Fibroblast of skin of left biceps (primary cell): ENCODE measurements at places on chromosomes 11 and 22.

- no peak for DNase-seq
Observed at GRCh38 chr11:93655047-93655446, 6.4 kb upstream of the CEP295 start.

GRCh38 chr11:112504056-112504455 lies 243.4 kb upstream of the PLET1 start:
- DNase-seq = no peak

DNA sequence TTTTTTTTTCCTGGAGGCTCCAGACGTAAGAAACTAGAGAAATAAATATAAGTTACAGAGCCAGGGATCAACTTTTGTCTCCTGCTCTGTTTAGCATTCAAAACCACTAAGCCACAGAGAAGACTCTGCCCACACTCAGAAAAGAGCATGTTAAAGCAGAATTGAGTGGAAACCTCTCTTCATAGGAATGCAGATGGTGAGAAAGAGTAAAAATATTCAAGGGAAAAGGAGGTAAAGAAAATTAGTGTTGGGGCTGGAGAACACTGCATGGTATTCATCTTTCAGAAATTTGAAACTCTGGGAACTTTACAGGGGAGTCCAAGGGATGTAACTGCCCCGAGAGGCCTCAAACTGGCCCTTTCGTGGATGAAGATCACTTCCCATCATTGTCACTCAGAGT lies 65.1 kb downstream of the CLMP start:
- DNase-seq = peak; percentile 47

- DNase-seq = no peak
Observed at GRCh38 chr11:75602951-75603350, 40.9 kb downstream of the SERPINH1 start.

DNA sequence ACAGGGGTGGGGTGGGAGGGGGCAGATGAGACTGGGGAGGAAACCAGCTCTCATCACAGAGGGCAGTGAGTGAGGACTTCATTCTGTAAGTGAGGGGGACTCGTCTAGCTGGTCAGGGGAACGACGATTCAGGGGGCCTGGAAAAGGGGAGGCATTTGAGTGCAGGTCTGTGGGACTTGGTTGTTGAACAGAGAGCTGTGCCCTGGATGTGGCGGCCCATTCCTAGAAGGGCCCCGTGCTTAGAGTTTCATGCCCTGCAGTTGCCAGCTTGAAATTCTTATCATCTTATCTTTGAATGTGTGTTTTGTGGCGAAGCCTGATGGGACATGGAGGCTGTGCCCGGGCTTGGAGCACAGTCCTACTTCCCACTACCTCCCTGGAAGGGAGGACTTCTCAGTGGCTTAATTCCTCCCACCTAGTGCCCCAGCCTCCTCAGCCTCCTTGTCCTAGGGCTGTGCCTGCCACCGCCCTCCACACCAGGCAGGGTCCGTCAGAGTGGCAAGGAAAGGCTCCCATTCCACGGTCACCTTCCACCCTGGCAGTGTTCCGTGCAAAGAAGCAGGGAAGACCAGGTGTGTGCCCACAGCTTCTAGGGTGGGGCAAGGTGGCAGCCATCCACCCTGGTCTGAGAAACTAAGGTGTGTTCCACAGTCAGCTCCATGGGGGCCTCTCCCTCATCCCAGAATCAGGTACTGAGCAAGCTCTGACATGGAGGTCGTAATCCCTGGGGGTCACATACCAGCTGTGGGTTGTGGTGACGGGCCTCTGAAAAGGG lies 59.7 kb upstream of the LMO1 start:
- no peak for DNase-seq

DNA sequence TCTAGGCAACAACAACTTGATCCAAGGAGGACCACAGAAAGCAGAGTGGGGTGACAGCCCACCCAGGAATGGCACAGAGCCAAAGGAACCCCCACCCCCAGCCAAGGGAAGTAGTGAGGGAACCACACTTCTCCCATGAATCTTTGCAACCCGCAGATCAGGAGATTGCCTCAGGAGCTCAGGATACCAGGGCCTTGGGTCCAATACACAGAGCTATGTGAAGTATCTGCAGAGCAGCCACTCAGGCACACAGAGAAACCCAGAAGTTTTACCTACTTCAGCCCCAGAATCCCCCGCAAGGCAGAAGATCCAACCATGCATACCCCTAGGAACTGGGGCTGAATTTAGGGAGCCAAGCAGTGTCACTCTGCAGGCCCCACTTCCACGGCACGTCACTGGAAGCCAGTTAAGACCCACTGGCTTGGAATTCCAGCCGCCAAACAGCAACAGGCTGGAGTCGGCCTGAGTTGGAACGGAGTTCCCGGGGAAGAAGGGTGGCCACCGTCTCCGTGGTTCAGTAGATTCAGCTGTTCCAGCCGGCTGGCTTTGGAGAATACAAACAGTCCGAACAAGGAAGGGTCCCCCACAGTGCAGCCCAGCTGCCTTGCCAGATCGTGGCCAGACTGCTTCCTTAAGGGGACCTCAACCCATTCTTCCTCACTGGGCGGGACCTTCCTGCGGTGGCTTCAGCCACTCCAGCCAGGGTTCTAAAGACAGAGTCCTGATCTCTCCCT lies 174.1 kb downstream of the TTC28 start:
- no peak for DNase-seq

DNA sequence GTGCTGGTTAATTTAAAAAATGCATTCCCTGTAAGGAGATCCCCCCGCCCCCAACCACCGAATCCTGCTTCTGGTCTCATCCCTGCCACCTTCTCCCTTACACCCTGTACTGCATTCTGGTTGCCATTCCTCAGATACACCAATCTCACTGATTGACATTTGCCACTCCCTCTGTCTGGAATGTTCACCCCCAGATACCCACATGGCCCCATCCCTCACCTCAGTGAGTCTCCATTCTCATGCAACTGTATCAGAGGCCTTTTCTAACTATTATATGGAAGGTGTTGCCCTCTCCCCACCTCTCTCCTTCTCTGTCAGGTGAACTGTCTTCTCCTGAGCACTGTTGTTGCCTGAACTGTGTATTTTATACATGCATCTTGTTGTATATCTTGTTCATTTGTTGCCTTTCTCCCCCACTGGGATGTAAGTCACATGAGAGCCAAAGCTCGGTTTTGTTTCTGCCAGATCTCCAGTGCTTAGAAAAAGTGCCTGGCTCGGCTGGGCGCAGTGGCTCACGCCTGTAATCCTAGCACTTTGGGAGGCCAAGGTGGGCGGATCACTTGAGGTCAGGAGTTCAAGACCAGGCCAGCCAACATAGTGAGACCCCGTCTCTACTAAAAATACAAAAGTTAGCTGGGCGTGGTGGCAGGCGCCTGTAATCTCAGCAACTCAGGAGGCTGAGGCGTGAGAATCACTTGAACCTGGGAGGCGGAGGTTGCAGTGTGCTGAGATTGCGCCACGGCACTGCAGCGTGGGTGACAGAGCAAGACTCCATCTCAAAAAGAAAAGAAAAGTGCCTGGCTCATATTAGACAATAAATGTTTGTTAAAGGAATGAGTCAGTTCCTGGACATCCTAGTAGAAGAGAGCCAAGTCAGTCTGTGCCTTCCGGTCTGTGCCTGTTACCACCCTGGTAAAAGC lies 61.0 kb downstream of the TNRC6B start:
- no peak for DNase-seq

- no peak for DNase-seq
Observed at GRCh38 chr11:96459751-96460150, 69.9 kb downstream of the JRKL start.

DNA sequence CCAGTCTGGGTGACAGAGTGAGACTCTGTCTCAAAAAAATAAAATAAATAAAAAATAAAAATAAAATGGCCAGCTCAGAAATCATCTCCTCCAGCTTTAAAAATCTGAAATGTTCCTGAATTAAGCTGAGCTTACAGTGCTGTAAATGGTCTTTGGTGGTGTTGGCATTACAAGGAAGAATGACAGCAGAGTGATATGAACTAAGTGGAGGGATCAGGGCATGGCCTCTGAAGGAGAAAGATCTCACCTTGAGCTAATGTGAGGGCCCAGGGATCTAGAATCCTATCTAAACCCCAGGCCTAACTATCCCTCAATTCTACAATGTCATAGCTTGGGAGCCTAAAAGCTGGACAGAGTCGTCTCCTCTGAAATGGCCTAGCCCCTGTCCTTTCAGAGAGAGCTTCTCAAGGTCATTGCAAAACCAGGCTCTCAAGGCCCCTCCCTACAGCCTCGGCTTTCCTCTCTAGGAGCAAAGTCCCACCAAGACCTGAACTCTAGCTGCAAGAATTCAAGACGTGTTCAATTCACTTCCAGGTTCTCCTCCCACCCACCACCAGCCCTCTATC lies 345.4 kb downstream of the BUD13 start:
- DNase-seq = no peak

- no peak for DNase-seq
Observed at GRCh38 chr11:119729951-119730613, 1.1 kb upstream of the NECTIN1 start.

DNA sequence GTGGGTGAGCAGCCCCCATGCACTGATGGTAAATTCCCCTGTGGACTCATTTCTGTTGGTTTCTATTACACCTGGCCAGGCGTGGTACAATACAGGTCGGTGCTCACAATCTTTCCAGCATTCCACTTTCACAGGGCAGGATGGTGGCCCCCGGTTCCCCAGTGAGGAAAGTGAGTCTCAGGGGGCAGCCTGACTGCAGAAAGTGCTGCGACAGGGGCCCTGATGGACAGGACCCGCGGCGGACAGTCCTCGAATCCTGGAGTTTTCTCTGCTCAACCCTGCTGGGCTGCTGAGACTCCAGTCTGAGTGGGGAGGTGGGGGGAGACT lies 3.1 kb upstream of the PGGHG start:
- DNase-seq = no peak

GRCh38 chr11:117410238-117410637 lies 82.6 kb downstream of the CEP164 start:
- DNase-seq = no peak

DNA sequence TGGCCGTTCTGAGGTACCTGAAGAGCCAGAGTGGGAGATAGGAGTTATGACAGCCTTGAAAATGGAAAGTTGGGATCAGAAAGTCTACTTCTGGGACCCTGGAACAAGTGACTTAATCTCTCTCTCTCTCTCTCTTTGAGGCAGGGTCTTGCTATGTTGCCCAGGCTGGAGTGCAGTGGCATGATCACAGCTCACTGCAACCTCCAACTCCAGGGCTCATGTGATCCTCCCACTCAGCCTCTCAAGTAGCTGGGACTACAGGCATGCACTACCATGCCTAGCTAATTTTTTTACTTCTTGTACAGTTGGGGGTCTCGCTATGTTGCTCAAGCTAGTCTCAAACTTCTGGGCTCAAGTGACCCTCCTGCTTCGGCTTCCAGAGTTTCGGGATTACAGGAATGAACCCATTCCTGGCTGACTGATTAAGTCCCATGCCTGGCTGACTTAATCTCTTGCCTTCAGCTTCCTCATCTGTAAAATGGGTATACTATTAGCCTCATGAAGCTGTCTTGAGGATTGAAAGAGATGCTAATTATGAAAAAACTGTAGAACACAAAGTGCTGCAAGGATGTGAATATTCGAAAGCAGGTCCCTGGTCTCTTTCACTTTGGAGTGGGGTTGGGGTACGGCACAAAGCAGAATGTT lies 87.7 kb downstream of the UBASH3B start:
- no peak for DNase-seq

DNA sequence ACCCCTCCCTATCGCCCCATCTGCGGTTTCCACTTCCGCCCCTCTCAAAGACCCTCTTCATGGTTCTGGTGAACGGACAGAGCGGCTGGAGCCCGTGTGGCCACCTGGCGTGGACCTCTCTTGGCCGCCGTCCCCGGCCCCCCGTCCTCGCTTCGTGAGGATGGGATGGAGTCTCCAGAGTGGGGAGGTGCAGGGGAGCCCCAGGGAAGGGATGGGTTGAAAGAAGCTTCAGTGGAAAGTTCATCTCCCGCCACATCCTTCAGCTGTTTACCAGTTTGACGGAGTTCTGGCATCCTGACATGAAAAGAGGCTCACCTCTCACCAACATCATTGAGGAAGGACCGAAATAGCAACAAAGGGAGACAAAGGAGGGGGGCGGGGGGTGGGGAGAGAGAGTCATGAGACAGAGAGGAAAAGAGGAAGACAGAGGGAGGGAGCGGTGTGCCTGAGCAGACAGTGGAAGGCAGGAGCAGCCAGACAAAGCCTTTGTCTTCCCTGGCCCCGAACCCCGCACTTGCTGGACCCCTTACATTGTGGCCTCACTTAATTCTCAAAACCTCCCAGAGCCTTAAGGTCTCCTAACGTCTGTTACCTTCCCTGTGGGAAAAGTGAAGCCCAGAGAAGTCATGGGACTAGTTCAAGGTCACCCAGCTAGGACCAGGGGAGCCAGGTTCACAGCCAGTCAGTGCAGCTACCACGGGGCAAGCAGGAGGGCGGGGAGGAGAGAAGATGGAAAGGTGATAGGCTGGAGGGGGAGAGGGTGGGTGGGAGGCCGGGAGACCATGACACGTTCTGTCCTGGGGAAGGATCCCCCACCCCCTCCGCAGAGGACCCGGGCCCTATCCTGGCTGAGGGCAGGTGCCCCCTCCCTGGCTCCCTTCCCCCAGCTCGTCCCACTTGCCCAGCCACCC lies 54.9 kb downstream of the CD6 start:
- DNase-seq = no peak

DNA sequence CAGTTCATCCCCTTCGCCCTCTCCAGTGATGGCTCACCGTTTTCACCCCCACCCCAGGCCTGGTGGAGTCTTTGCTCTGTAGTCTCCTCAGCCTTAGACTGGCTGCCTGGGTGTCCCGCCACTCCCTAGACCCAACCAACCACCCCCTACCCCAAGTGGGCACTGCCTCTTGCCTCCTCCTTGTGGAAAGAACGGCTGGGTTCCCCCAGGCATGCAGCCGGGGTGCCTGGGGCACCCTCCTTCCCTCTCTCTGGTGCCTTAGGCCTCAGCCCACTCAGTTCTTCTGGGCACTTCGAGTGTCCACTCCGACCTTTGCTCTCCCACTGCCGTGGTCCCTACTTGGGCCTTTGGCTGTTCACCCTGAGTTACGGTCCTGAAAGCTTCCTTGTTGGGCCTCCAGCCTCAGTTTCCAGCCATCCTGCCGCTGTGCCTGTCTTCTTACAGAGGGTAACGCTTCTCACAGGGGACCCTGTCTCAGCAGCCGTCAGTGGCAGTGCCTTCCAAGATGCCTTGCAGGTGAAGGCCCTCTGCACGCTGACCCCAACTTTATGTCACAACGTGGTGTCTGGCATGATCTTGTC lies 3.1 kb downstream of the GRIK4 start:
- DNase-seq = no peak

- DNase-seq = no peak
Observed at GRCh38 chr11:13495929-13496328, at the start of gene PTH. PTH (minus strand) TSS chr11:13495997; CDS start chr11:13492855, 3,142 bp downstream.

DNA sequence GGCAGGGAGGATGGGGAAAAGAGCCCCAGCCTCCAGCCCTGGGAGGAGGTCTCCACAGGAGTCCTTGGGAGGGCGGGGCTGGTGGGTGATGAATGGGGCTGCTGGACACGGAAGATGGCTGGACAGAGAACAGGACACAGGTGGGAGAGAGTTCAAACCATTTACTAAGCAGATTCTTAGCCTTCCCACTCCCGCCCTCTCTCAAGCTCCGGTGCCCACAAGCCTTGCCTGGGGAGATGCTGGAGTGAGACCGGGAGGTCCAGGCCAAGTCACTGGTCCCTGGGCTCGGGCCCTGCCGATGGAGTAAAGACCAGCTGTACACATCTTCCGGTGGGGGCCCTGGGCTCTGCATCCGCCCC lies 1.4 kb downstream of the CLDN5 start:
- no peak for DNase-seq

GRCh38 chr11:79011357-79011756 lies 429.5 kb downstream of the TENM4 start:
- no peak for DNase-seq
